ENCODE measurements at places on chromosomes 2 and 18.

- no peak for DNase-seq
Observed at GRCh38 chr18:51767293-51767692, 569.8 kb upstream of the MEX3C start.

- DNase-seq, result no peak
Observed at GRCh38 chr2:10507106-10507505, 59.0 kb upstream of the ODC1 start.

GRCh38 chr2:225400546-225401400 is 1.3 kb downstream of the NYAP2 start:
- DNase-seq, result no peak

DNA sequence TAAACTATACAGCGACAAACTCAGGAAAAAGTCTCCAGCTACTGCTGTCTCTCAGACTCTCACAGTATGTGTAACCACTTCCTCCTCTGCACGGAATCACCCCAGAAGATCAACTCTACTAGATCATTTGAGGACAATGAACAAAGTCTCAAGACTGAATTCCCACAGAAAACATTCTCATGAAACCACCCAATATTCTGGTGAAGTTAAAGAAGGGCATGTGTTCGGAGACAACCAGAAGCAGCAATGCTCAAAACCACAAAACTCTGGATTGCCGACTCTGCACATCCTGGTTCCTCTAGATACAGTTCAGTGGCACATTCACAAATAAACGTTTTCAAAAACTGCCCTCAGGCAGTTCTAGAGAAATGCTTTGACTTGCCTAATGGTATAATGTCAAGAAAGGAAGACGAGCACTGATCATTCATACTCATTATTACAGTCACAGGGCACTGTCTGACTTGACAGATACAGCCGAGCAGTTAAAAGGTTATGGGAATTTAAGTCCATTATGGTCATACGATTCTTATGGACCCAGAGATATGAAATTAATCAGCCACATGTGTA is 91.9 kb upstream of the STK17B start:
- no peak for DNase-seq

GRCh38 chr2:75288760-75289159 is 89.4 kb upstream of the TACR1 start:
- DNase-seq, result no peak

DNA sequence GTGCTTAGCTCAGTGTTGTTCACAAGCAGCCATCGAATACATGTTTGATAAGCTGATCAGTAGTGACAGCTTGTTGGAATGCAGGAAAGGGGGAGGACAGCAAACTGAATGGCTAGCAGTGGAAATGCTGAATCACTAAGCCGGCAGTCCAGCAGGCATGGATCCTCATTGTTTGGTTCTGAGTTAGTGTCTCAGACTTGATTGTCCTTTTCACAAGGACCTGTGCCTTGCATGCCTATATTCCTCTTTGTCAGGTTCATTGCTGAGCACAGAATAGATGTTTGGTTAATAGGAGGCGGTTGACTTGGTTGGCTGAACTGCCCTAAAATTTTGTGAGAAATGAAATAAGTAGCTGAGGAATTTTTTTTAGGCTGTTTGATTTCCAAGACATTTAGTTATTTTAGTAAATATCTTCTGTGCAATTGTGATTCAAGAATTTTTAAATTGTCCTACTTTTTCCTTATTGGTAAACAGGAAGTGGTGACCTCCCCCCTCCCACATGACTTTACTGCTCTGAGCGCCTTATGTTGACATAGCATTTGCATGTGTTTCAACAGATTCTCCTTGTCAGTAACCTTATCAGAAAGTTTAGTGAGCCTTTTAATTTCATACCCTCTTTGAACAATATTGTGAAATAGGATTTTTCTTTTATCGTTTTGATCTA is 21.4 kb upstream of the STON1 start:
- no peak for DNase-seq

DNA sequence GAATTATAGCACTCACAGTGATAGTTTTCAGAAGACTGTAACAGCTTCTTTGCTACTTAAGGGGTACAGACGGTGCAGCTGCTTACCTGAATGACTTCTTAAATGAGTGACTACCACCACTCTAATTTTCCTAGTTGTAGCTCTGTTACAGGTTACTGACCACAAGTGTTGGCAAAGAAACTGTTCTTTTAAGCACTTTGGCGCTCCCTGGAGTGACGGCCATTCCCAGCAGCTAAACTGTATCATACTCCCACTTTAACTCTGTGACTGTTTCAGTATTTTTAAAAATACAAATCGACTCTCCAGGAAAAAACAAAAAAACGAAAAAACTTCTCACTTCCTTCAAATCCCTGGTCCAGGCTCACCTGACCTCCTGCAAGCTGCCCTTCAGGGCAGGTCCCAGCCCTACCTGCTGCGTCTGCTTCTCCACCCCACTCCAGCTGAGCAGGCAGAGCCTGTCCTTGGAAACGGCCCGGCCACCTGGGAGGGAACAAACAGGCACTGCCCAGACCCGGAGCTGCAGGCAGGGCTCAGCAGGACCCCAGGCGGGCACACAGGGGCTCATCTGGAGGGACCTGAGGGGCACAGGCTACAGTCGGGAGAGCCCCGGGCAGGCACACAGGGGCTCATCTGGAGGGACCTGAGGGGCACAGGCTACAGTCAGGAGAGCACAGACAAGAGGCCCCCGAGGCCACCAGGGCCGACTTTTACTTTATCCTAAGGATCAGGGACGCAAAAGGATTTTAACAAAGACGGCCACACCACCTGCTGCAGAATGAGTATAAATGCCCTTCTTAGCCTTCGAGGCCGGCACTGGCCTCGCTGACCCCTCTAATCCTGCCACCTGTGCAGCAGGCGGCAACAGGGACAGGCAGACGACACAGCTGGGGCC is 24.5 kb downstream of the SLC66A2 start:
- no peak for DNase-seq

- no peak for DNase-seq
Observed at GRCh38 chr2:11127761-11128160, 27.5 kb upstream of the SLC66A3 start.

- DNase-seq, result no peak
Observed at GRCh38 chr2:240916571-240917008, 10.5 kb downstream of the CROCC2 start.

- DNase-seq, result no peak
Observed at GRCh38 chr2:136067897-136068580, 49.9 kb downstream of the CXCR4 start.

DNA sequence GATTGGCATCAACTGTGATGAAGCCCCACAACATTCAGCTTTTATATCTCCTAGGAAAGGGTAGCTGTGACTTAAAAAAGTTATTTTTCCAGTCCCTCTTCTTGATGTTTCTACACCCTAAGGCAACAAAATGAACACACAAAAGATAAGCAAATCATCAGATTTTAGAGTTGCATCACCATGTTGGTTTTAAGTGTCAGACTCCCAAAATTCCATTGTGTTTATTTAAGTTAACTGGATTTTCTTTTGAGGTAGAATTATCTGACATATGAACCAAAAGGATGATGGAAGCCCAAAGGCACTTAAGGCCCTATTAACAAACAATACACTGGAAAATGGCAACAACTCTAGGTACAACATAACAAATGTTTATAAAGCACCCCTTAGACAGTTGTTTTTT is 261.7 kb upstream of the SLC39A10 start:
- no peak for DNase-seq

- no peak for DNase-seq
Observed at GRCh38 chr2:241893265-241893664, 23.7 kb downstream of the RTP5 start.

GRCh38 chr18:11983592-11983991 is 2.3 kb downstream of the IMPA2 start:
- DNase-seq, result no peak

- no peak for DNase-seq
Observed at GRCh38 chr2:128775914-128776285, 457.2 kb upstream of the HS6ST1 start.

- DNase-seq, result no peak
Observed at GRCh38 chr18:28382215-28382879, 205.4 kb upstream of the CDH2 start.

DNA sequence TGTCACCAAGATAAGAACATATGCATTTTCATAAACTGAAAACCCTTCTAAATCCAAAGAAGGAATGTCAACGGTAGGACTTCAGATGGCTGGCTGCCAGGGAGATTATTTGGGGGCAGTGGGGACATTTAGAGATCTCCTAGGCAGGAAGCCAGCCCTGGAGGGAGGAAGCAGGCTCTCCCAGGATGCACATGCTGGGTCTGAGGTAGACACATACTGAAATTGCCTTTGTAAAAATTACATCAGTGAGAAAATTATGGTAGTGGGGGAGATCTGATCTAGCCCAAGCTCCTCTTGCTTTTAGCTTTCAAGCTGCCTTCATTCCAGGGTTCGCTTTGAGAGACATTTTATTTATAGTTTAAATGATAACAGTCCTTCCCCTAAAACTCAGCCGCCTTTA is 24.1 kb downstream of the MPP4 start:
- no peak for DNase-seq

DNA sequence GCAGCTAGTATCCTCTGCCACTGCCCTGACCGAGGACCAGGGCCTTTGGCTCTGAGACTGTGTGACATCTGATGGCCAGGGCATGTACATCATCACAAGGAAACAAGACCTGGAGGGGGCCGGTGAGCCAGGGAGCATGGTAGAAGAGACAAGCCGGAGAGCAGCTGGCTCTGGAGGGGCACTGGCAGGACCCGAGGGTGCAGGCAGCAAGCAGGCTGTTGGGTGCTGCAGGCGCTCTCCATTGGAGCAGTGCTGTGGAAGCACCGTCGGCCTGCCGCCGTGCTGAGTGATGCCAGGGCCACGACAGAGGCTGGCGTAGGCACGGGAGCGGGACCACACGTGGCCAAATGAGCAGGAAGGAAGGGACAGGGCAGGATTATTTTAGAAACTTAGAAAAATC is 335.2 kb downstream of the GBX2 start:
- DNase-seq, result no peak

- DNase-seq, result no peak
Observed at GRCh38 chr18:35377875-35378573, 887 bp upstream of the ZNF396 start.

GRCh38 chr2:108139521-108139920 is 100.2 kb upstream of the SULT1C3 start:
- no peak for DNase-seq

GRCh38 chr2:16656784-16657391 is 8.7 kb downstream of the CYRIA start:
- DNase-seq, result no peak

- no peak for DNase-seq
Observed at GRCh38 chr2:3636586-3637310, 21.3 kb upstream of the ALLC start.

GRCh38 chr2:227406177-227407031 is 18.7 kb upstream of the SCYGR1 start:
- no peak for DNase-seq

DNA sequence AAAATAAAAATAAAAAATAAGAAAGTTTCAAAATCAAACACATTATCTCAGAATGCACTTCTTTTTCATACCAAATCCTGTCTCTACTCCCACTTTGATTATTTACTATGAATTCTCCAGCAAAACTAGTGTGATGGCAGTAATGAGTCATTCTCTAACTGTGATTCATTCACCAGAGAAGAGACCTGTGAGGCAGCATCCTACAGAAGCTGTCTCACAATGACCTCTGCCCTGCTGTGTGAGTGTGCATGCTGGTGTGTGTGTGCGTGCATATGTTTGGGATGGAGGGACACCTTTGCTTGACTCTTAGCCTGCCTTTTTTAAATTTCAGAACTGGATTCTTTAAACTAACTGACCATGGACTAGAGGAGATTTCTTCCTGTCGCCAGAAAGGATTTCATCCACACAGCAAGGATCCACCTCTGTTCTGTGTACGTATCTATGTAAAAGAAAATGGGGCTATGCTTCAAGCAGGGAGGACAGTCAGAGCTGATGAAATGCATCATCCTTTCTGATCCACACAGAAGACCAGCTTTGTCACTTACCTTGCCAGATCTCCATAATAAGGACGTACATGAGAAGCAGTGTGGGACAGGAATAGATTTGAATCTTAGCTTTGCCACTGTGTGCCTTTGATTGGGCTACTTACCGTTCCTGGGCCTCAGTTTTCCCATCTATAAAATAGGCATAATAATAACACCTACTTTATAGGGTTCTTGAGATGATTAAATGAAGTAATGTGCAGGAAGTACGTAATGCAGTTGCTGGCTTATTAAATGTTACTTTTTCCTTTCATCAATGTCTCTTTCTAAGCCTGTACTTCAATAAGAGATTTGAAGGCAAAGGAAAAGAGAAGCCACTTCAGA is 31.2 kb downstream of the STAMBP start:
- no peak for DNase-seq

GRCh38 chr2:29024882-29025430 is 43.9 kb downstream of the TOGARAM2 start:
- DNase-seq, result no peak

DNA sequence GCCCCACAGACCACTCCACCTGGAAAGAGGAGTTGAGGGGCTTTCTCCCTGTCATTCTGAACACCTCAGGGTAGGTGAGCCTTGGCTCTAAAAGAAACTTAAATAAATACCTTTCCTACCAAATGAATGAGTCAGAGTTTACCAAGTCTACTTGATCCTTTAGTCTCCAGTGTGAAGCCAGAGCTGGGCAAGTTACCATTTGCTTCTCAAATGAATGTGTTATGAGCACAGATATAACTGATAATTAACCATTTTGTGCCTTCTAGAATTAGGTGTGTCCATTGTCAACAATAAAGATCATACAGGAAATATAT is 347.7 kb downstream of the KIAA1328 start:
- DNase-seq, result no peak

- DNase-seq, result no peak
Observed at GRCh38 chr2:39871291-39871761, 92.3 kb upstream of the THUMPD2 start.

DNA sequence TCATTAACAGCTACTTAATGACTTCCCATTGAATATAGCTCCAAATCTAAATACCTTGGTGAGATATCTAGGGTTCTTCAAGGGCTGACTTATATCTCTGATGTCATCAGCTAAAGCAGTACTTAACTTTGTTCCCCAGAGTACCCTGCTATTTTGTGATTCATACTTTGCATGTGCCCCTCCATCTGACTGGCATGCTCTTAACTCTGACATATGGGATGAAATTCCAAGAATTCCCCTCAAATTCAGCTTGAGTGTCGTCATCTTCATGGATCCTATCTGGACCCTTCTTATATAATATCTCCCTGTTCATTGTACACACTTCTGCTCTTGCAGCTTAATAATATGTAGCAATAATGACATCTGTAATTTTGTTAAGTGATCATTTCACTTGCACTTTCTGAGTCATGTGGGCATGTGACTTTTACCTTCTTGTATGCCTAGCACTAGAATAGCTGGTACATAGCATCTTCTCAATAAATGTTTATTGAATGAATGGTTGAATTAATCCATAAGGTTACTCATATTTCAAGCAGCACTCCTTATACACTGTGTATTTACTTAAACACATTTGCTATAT is 172.9 kb downstream of the WDR7 start:
- DNase-seq, result no peak

Measured in activated T-helper 9 cell treated with anti-CD3 and anti-CD28 coated beads, Interleukin-2, amount 50 U/mL, for 16 hours (primary cell).